ENCODE measurements at places on chromosomes 12 and 14.

DNA sequence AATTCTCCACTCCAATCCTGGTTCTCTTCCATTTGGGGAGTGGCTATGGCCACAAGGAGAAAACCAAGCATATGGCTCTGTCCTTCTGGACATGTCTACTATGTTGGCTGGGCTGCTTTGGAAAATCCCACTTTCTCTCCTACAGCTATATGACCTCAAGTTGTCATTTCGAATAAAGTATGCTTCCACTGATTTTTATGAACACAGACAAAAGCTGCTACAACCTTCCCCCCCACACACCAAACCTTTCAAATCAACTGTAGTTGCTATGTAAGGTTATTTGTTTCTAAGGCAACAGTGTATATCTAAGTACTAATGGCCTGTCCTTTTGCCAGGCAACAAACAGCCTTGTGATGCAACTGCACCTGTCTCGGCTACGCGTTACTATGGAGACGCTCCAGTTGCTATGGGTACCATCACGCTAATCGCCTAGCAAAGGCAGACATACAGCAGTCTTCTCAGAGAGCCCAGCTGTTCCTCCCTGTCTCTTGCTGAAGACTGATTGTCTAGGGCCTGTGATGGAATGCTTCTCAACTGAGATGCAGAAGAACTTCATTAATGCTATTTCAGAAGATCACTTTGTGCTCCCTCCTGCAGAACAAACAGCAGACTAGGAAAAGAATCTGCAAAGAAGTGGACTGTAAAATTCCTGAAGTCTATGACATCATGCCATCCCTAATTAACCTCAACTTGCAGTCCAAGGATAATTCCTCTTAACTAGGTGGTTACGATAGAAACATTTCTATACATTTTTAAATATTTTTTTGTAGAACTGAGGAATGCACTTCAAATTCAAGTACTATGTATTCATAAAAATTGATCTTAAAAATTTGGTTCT is 67.6 kb downstream of the FOXN3 start:
- peak; percentile 60 for DNase-seq

DNA sequence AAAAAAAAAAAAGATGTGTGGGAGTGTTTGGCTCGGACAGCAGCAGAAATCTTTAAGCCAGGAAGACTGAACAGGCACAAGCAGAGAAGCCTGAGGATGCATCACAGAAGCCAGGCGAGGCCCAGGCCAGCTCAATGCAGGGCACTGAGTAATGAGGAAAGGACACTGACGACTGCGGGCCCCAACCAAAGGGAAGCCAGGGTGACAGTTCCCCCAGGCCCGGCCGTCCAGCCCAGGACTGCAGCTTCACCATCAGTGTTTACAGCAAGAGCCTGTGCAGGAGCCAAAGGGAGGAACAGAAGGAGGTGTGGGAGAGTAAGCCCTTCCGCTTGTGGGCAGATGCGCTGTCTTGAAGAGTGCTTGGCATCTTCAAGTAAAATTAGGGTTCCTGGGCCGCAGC is 205.3 kb upstream of the SFSWAP start:
- no peak for DNase-seq

- no peak for DNase-seq
Observed at GRCh38 chr12:19190292-19191031, 60.9 kb downstream of the PLEKHA5 start.

GRCh38 chr12:121536054-121536898 is 44.5 kb downstream of the KDM2B start:
- DNase-seq, result peak; percentile 89

DNA sequence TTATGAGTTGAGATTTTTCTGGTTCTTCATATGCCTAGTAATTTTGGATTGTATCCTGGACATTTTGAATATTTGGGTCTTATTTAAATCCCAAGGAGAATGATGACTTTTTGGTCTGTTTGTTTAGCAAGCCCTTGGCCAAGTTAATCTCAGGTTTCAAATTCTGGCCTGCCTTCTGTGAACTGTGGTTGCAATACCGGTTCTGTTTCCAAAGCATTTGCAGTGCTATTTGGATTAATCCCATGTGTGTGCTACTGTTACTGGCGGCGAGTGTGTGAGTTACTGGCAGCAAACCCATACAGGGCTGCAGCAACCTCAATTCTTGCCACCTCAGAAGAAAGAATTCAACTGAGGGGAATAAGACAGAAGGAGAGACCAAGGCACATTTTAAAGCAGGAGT is 51.1 kb downstream of the TMEM260 start:
- no peak for DNase-seq
